Fibroblast of skin of back (primary cell): ENCODE measurements at places on chromosomes 6 and 20.

- no peak for DNase-seq
Measured at GRCh38 chr6:121436274-121436857, 920 bp downstream of the GJA1 start.

- DNase-seq: no peak
Measured at GRCh38 chr6:11767978-11768756, 10.4 kb downstream of the ADTRP start.

DNA sequence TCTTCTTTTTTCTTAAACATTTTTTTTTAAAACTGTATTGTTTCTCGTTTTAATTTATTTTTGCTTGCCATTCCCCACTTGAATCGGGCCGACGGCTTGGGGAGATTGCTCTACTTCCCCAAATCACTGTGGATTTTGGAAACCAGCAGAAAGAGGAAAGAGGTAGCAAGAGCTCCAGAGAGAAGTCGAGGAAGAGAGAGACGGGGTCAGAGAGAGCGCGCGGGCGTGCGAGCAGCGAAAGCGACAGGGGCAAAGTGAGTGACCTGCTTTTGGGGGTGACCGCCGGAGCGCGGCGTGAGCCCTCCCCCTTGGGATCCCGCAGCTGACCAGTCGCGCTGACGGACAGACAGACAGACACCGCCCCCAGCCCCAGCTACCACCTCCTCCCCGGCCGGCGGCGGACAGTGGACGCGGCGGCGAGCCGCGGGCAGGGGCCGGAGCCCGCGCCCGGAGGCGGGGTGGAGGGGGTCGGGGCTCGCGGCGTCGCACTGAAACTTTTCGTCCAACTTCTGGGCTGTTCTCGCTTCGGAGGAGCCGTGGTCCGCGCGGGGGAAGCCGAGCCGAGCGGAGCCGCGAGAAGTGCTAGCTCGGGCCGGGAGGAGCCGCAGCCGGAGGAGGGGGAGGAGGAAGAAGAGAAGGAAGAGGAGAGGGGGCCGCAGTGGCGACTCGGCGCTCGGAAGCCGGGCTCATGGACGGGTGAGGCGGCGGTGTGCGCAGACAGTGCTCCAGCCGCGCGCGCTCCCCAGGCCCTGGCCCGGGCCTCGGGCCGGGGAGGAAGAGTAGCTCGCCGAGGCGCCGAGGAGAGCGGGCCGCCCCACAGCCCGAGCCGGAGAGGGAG is 580 bp downstream of the VEGFA start:
- peak; percentile 53 for DNase-seq

DNA sequence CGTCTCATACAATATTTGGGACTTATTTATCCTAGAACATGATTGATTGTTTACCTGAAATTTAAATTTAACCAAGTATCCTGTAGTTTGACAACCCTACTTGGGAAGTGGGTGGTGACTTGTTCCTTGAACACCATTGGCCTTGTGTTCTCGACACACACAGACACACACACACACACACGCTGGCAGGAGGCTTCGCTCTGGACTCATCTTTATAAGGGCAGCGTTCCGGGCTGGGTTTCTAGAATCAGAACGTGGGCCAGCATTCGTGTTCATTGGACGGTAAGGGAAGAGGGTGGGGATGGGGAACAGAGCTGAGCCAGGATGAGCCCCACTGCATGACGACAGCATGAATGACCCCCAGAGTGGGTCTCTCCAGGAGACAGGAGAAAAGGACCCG is 16.2 kb upstream of the SSTR4 start:
- no peak for DNase-seq

DNA sequence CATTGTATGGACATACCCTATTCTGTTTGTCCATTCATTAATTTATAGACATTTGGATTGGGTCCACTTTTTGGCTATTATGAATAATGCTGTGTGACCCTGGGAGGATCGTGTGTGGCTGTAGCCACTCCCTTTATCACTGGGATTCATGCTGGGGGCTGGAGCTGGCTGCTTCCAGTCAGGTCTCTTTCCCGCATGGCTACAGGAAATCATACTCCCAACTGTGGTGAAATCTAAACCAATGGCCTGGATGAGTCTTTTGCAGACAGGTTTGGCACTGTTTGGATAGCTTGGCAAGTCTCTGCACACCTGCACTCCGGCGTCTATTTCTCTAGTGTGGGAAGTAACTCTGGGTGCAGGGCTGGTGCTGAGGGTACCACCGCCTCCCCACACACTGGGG is 80.4 kb downstream of the RIN2 start:
- DNase-seq: no peak

DNA sequence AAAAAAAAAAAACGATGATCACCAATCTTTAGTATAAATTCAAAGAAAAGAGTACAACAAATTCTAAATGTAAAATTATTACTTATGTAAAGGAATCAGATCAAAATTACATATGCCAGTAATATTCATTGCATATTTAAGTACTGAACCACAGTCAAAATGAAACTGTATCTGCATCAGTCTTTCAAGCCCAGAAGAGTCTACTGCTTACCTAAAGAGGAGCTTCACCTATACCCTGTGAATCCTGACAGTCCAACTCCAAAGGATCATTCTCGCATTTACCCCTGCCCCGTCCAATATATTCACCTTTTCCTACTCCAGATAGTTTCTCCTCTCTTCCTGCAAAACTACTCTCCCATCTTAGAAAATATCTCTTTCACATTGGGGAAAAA is 9.2 kb downstream of the ATG5 start:
- DNase-seq: no peak

GRCh38 chr6:33490198-33490597 is 35.8 kb downstream of the ZBTB9 start:
- no peak for DNase-seq
